ENCODE measurements at places on chromosomes 12 and 14. TPM values are rescaled to one million over a fixed set of nuclear protein-coding genes. Genes with fewer than 3 reads are reported as not detected.

KRT79 gene
- total RNA-seq: not detected

TAS2R9 gene
- total RNA-seq: not detected

PRIMA1 gene
- total RNA-seq: 73.3 TPM

TBC1D30 gene
- 6.2 TPM for total RNA-seq

FGF6 gene
- not detected for total RNA-seq

ASCL1 gene
- not detected for total RNA-seq

NUP37 gene
- 18.9 TPM for total RNA-seq

FAM222A gene
- 4.7 TPM for total RNA-seq

PPP4R4 gene
- total RNA-seq: 1.0 TPM

GLT1D1 gene
- 2.0 TPM for total RNA-seq

SERPINA10 gene
- total RNA-seq: not detected

Measured in sciatic nerve (tissue), 2 donors.